Endodermal cell (in vitro differentiated cells): ENCODE measurements at places on chromosomes 2 and 18. TPM values are rescaled to one million over a fixed set of nuclear protein-coding genes. Genes with fewer than 3 reads are reported as not detected.
A peak's percentile ranks its signal among the peaks of the same experiment; 100 is the strongest.

GRCh38 chr2:15271941-15272542 is 289.1 kb downstream of the NBAS start:
- H3K4me3 ChIP-seq: no peak overlapping the region
- DNase-seq: no peak
- H3K27me3 ChIP-seq: no peaks in the 10 kb centered on the region
- peaks cover 7% of the 10 kb centered on the region for H3K36me3 ChIP-seq

GRCh38 chr2:199659207-199659606 is 191.8 kb downstream of the FTCDNL1 start:
- no peaks in the 10 kb centered on the region for H3K36me3 ChIP-seq
- DNase-seq: peak; percentile 92
- no peak overlapping the region for H3K27ac ChIP-seq
- no peaks in the 10 kb centered on the region for H3K27me3 ChIP-seq

CERKL gene
- total RNA-seq: 0.31 TPM in 1 of 2 replicates, not detected in the other

IL1B gene
- not detected in 3 replicates for total RNA-seq

GRCh38 chr2:73918856-73919255 is 7.8 kb upstream of the DGUOK start:
- no peaks in the 10 kb centered on the region for H3K36me3 ChIP-seq
- H3K4me1 ChIP-seq: no peaks in the 10 kb centered on the region
- peak; percentile 11 for DNase-seq
- no peak overlapping the region for H3K27ac ChIP-seq
- peaks cover 7% of the 10 kb centered on the region for H3K27me3 ChIP-seq

VWA3B gene
- 0.38 to 0.56 TPM in 2 of 3 replicates, not detected in the other for total RNA-seq

- no peaks in the 10 kb centered on the region for H3K36me3 ChIP-seq
- no peak for DNase-seq
- no peak overlapping the region for H3K4me3 ChIP-seq
- no peaks in the 10 kb centered on the region for H3K4me1 ChIP-seq
- H3K27ac ChIP-seq: no peak overlapping the region
Observed at GRCh38 chr2:99618579-99619097, 128.8 kb upstream of the REV1 start.

DNA sequence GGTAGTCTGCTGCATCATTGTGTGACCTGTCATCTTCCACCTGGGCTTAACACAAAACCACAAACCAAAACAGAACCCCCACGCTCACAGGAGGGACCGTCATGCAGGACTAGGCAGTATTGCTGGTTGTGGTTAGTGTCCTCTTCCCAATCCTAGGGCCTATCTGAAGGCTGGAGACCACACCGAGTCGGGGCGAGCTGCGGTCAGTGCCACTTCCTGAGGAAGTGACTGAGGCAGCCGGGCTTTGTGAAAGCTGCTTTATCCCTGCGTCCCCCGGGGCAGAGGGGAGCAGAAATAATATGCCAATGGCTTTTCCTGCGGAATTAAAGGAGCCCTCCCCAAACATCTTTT is 22.9 kb downstream of the ZNF532 start:
- peak; percentile 35 for DNase-seq
- no peaks in the 10 kb centered on the region for H3K27me3 ChIP-seq
- peaks cover 90% of the 10 kb centered on the region for H3K36me3 ChIP-seq
- H3K27ac ChIP-seq: no peak overlapping the region
- no peak overlapping the region for H3K4me3 ChIP-seq
- peaks cover 3% of the 10 kb centered on the region for H3K4me1 ChIP-seq

- DNase-seq: no peak
- H3K27ac ChIP-seq: no peak overlapping the region
- no peaks in the 10 kb centered on the region for H3K4me1 ChIP-seq
- no peaks in the 10 kb centered on the region for H3K27me3 ChIP-seq
Observed at GRCh38 chr2:64655873-64656272, 2.2 kb upstream of the SERTAD2 start.

RALB gene
- total RNA-seq: 37.1 and 37.7 TPM in 2 replicates

GRCh38 chr18:37578182-37578678 is 12.6 kb upstream of the CELF4 start:
- H3K36me3 ChIP-seq: no peaks in the 10 kb centered on the region
- H3K27ac ChIP-seq: no peak overlapping the region

MSTN gene
- total RNA-seq: not detected in 3 replicates

GRCh38 chr2:220353897-220354296 is 726.5 kb downstream of the SLC4A3 start:
- no peaks in the 10 kb centered on the region for H3K36me3 ChIP-seq
- no peaks in the 10 kb centered on the region for H3K4me1 ChIP-seq
- no peak overlapping the region for H3K27ac ChIP-seq
- no peak for DNase-seq
- no peaks in the 10 kb centered on the region for H3K27me3 ChIP-seq

GRCh38 chr2:159396799-159397198 is 110.3 kb upstream of the WDSUB1 start:
- DNase-seq: no peak
- no peak overlapping the region for H3K27ac ChIP-seq
- H3K36me3 ChIP-seq: peaks cover 23% of the 10 kb centered on the region
- H3K27me3 ChIP-seq: no peaks in the 10 kb centered on the region
- no peak overlapping the region for H3K4me3 ChIP-seq
- peaks cover 15% of the 10 kb centered on the region for H3K4me1 ChIP-seq

YES1 gene
- 78.8 and 80.1 TPM in 2 replicates for total RNA-seq

GRCh38 chr2:105725388-105725787 is 19.3 kb upstream of the NCK2 start:
- no peaks in the 10 kb centered on the region for H3K4me1 ChIP-seq
- no peak overlapping the region for H3K4me3 ChIP-seq
- no peaks in the 10 kb centered on the region for H3K36me3 ChIP-seq

GRCh38 chr2:53985646-53986045 is 14.9 kb upstream of the PSME4 start:
- H3K27ac ChIP-seq: no peak overlapping the region
- peak; percentile 52 for DNase-seq
- H3K4me3 ChIP-seq: no peak overlapping the region
- no peaks in the 10 kb centered on the region for H3K27me3 ChIP-seq

CLEC4F gene
- not detected in 2 replicates for total RNA-seq
